Renal cortical epithelial cell (primary cell): ENCODE measurements at places on chromosomes 5 and 9.

DNA sequence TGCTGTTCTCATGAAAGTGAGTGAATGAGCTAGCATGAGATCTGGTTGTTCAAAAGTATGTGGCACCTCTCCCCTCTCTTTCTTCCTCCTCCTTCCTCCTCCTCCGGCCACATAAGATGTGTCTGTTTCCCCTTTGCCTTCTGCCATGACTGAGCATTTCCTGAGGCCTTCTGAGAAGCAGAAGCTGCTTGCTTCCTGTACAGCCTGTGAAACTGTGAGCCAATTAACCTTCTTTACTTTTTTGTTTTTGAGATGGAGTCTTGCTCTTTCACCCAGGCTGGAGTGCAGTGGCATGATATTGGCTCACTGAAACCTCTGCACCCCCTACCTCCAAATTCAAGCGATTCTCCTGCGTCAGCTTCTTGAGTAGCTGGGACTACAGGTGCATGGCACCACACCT lies 6.1 kb downstream of the S100Z start:
- no peak for DNase-seq

- no peak for DNase-seq
These were observed 564.3 kb downstream of the ZNF608 start for GRCh38 chr5:124182133-124182532.

DNA sequence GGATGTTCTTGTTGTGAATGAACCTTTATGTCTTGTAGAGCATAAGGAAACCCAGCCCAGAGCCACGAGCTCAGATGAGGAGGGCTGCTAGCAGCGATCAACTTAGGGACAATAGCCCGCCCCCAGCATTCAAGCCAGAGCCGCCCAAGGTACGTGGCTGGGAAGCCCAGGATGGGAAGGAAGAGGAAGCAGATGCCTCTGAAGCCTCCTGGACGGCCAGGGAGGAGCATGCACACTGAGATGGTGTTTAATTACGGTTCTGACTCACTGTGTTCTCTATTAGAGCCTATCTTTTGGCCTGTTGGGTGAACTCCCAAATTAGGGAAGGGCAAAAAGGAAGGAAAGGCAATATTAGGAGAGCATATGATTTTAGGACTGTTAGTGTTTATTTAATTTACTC lies 75.3 kb downstream of the TJP2 start:
- no peak for DNase-seq

- DNase-seq = no peak
These were observed 117.4 kb downstream of the MAT2B start for GRCh38 chr5:163622799-163623198.

- DNase-seq = no peak
These were observed 284.1 kb downstream of the NFIB start for GRCh38 chr9:14029806-14030374.

GRCh38 chr9:75903785-75904360 lies 13.4 kb downstream of the PCSK5 start:
- DNase-seq = peak; percentile 87

DNA sequence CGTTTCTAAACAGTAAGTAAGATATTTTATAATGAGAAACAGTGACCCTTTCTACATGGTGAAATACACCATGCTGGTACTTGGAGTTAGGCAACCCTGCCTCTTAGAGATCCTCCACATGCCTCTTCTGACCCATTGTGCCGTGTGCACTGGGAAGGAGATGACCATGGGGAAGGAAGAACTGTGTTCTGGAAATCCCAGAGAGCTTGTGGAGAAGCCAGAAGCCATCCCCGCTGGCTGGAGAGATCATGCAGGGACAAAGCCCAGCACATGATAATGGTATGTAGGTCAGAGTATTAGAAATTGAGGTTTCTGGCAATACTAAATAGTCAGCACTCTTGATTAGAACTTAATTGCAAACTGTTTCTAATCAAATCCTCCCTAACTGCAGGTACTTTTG lies 307.3 kb downstream of the FBXL7 start:
- DNase-seq = no peak

- peak; percentile 49 for DNase-seq
These were observed 1452.2 kb upstream of the ACO1 start for GRCh38 chr9:30932226-30932625.

GRCh38 chr5:40475561-40475960 lies 204.2 kb upstream of the PTGER4 start:
- no peak for DNase-seq

DNA sequence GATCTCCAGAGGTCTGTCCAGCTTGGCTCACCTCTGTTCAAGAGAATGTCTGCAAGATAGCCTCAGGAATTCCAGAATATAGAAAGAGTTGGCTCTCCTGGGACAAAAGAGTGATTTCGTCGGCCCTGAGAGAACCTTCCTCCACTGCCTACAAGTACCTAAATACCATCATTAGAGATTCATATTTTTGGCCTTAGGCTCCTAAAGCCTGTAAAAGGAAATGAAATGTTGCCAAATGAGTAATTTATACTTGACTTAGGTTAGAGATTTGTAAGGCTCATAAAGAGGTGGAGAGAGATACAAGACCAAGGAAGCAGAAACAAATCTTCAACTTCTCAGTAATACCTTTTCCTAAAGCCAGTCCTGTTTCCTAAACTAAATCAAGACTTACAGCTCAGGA lies 146.2 kb downstream of the CCDC192 start:
- DNase-seq = peak; percentile 28

- no peak for DNase-seq
These were observed 30.0 kb upstream of the ANKH start for GRCh38 chr5:14901462-14902051.

DNA sequence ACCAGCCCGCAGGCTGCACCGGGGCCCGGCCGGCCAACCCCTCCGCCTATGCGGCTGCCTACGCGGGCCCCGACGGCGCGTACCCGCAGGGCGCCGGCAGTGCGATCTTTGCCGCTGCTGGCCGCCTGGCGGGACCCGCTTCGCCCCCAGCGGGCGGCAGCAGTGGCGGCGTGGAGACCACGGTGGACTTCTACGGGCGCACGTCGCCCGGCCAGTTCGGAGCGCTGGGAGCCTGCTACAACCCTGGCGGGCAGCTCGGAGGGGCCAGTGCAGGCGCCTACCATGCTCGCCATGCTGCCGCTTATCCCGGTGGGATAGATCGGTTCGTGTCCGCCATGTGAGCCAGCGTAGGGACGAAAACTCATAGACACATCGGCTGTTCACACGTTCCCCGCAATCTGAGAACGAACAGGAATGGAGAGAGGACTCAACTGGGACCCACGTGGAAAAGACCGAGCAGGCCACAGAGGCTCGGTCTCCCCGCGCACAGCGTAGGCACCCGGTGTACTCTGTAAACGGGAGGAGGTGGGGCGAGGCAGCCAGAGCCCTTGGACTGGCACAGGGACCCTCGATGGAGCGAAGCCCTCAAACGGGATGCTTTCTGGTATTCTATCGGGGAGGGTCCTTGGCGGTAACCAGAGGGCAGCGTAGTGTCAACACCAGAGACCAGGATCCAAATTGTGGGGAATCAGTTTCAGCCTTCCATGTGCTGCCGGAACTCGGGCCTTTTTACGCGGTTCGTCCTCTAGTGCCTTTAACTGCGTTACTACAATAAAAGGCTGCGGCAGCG lies 1.9 kb downstream of the FOXE1 start:
- DNase-seq = no peak

- DNase-seq = peak; percentile 27
These were observed 18.0 kb downstream of the DNLZ start for GRCh38 chr9:136345281-136346156.

DNA sequence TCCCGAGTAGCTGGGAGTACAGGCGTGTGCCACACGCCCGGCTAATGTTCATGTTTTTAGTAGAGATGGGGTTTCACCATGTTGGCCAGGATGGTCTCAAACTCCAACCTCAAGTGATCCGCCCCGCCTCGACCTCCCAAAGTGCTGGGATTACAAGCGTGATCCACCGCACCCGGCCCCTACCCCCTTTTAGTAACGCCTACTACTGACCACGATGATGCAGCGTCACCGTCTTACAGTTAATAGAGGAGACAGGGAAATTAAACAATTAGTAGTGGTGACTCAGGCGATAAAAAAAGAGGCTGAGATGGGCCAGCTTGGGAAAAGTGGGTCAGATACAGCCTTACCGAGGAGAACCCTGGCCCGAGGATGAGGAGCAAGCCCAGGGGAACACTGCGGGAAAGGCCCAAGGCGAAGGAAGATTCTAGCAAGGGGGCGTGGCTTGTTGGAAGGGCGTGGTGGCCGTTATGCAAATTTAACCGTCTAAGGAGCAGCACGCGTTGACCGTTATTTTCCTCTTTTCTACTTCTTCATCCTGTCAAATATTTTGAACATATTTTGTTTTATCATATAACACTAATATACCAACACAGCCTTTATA lies 1.6 kb upstream of the SETX start:
- DNase-seq = no peak

DNA sequence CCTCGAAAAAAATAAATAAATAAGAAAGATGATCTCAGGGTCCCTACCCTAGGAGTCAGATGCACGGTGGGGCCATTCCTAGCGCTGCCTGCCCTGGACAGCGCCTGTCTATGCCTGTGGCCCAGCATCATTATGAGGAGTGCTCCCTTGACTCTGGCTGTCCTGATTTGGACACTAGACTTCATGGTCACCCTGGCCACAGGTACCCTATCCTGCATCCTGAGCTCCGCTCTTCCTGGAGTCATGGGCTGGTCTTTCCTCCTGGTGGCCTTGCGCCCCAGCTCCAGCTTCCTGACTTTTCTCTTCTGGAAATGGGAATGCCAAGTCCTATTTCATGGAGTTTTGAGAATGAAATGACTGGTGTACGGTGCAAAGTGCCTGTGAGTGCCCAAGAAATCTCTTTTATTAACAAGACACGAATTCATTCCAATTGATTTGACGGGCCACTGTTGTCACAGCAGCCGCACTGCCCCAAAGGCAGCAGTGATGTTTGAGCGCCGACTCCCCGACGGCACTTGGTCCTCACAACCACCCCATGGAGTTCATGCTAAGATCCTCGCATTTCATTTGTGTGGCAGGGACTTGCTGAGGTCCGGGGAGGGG lies 564 bp upstream of the AIF1L start:
- no peak for DNase-seq

- DNase-seq = no peak
These were observed 233.1 kb downstream of the ADAMTSL1 start for GRCh38 chr9:18707061-18707461.

DNA sequence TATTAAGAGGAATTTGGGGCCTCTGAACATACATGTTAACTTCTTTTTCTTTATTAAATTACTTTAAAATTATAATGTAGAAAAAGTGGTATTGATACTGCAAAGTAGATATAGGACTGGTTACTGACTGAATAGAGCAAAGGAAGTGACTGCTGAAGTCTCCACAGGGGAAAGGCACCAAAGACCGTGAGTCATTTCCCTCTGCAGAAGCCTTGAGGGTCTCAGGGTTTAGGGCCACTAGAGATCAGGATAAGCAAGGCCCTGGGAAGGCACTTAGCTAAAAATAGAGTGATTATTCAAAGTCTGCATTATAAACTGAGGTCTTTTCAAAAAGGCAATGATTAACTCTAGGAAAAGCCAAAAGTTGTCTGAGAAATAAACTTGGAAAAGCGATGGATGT lies 44.7 kb upstream of the ITGA1 start:
- DNase-seq = no peak
